Activated T-cell treated with anti-CD3 and anti-CD28 coated beads for 1 hour (primary cell): ENCODE measurements at places on chromosomes 13 and 19.

DNA sequence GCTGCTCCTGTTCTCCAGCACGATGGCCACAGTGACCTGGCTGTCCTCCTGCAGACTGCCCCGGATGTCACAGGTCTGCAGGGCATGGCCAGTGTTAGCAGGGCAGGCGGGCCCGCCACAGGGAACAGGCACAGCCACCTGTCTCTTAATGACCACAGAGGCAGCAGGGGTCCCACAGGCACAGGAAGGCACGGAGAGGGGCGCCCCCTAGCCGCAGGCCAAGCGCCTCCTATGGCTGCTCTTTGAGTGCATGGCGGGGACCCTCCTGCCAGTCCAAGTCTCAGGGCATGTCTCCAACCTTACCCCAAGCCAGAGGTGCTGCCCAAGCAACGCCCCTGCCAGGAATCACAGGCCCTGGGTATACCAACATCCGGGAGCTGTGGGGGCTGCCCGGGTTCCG, 14.1 kb downstream of the IZUMO4 start:
- no peak for DNase-seq

- DNase-seq: no peak
These were observed 1551.9 kb downstream of the EFNB2 start for GRCh38 chr13:104983601-104984000.

DNA sequence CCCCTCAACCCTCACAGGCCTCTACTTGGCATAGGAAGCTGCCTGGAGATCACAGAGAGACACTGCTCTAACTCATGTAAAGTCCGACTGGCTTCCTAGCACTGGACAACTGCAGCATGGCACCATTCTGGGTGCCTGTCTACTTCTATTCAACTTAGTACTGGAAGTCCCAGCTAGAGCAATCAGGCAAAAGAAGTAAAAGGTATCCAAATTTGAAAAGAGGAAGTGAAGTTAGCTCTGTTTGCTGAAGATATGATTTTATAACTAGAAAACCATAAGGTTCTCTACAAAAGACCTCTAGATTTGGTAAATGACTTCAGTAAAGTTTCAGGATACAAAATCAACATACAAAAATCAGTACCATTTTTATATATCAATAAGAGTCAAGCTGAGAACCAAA, 1017.6 kb downstream of the PCDH9 start:
- no peak for DNase-seq

DNA sequence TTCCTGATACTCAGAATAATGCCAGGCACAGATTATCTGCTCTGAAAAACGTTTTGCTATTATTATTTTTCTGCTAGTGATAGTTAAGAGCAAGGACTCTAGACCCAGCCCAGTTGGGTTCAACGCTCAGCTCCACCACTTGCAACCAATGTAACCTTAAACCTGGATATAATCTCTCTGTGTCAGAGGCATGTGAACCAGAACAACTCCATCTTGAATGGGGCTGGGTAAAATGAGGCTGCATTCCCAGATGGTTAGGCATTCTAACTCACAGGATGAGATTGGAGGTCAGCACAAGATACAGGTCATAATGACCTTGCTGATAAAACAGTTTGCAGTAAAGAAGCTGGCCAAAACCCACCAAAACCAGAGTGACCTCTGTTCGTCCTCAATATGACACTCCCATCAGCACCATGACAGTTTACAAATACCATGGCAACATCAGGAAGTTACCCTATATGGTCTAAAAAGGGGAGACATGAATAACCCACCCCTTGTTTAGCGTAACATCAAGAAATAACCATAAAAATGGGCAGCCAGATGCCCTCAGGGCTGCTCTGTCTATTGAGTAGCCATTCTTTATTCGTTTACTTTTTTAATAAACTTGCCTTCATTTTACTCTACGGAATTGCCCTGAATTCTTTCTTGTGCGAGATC, 13.6 kb downstream of the FAM187B start:
- no peak for DNase-seq

DNA sequence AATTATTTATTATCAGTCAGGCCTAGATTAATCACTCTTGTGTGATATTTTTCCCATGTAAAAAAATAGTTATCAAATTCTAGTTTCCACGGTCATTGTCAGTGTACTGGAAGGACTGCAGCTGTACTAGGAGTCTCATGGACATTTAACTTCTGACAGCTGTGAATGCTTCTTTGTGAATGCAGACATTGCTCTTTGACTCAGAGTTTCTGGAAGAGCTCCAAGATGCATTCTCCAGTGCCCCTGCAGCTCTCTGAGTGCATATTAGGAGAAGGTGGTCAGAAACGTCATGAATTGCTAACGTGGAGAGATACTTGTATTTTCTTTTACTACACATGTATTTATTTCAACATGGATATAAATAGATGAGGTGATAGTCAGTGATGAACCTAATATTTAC, 9.7 kb upstream of the SLITRK5 start:
- DNase-seq: no peak

- DNase-seq: no peak
These were observed 757 bp upstream of the CLEC11A start for GRCh38 chr19:50722201-50723013.

DNA sequence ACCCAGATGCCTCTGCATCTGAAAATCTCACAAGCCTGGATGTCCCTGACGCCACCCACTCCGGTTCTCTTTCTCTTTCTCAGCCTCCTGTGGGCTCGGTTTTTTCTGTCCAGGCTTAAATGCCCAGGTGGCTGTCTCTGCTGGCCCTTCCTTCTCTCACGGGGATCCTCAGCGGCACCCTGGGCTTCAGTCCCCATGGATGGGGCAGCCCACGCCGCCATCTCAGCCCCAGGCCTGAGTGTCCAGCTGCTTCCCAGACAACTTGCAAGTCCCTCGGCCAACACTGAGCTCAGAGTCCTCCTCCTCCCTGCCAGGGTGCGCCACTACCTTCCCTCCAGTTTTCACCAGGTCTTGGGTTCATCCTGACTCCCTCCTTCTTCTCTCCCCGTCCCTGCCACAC, 6.4 kb downstream of the FBN3 start:
- no peak for DNase-seq

DNA sequence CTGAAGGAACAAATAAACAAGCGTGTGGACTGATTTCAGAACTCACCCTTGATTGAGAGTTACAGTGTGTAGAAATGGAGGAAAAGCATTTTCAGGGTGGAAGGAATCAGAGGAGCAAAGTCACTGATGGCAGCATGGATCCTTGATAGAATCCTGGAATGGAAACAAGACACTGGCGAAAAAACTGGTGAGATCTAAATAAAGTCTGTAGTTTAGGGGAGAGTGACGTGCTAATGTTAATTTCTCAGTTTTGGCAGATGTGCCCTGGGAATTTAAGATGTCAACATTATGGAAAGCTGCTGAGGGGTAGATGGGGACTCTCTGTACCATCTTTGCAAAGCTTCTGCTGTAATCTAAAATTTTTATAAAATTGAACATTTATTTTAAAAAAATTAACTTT, 378.0 kb downstream of the UQCRFS1 start:
- no peak for DNase-seq

DNA sequence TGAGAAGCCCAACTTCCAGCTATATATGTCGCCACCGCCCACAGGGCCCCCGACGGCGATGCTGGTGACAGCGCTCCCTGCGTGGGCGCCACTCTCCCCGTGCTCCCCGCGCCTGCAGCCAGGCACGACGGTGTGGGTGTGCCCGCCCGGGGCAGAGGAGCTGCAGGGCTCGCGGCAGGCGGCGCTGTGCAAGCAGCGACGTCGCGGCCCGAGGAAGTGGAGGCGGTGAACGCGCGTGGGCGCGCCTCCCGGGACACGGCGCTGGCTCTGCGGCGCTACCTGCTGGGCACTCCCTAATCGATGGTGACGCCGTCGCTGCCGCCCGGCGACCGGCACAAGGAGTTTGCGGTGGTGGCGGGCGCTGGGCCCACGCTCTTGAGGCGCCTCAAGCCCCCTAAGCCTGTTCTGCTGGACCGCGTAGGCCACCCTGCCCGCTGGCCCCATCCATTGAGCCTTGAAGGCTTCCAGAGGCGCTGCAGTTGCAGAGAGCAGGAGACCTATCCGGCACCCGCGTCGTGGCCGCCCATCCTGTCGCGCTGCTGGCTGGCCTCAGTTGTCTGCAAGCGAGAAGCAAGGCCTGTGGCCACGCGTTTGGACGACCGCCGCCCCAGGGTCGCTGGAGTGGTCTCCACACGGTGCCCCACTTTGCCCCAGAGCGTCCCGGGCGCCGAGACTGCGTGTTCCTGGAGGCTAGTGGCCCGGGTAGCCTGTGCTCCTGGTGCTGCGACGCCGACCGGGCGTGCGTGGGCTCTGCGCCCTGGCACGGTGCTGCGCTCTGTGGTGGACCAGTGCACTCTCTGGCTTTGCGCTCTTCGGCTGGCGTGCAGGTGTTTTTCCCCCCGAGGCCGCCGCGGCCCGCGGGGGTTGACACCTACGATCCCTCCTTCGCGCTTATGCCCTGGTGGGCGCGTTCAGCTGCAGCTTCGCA, 23.1 kb downstream of the LRFN3 start:
- peak; percentile 73 for DNase-seq
